Activated B cell treated with CpG ODN at 0.5 μM for 24 hours (primary cell): ENCODE measurements at places on chromosomes 7 and 10.
A peak's percentile ranks its signal among the peaks of the same experiment; 100 is the strongest.

DNA sequence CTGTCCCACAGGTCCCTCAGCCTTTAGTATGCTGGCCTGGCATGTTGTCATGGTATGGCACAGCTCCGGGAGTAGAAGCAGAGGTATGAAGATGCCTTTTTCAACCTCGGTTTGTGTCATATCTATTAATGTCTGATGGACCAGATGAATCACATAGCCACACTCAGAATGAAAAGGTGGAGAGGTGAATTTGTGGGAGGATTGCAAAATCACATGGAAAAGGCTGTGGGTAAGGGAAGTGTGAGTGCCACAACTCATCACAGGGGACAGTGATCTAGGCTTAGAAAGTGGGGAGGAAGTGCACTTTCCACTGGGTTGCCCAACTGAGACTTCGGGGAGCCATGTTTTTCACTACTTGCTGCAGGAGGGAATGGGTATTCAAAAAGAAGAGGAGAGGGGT lies 190.7 kb downstream of the WDR11 start:
- H3K4me3 ChIP-seq, result no peak overlapping the region
- no peaks in the 10 kb centered on the region for H3K36me3 ChIP-seq
- DNase-seq, result no peak
- no peak overlapping the region for H3K27ac ChIP-seq
- H3K27me3 ChIP-seq, result no peaks in the 10 kb centered on the region

DNA sequence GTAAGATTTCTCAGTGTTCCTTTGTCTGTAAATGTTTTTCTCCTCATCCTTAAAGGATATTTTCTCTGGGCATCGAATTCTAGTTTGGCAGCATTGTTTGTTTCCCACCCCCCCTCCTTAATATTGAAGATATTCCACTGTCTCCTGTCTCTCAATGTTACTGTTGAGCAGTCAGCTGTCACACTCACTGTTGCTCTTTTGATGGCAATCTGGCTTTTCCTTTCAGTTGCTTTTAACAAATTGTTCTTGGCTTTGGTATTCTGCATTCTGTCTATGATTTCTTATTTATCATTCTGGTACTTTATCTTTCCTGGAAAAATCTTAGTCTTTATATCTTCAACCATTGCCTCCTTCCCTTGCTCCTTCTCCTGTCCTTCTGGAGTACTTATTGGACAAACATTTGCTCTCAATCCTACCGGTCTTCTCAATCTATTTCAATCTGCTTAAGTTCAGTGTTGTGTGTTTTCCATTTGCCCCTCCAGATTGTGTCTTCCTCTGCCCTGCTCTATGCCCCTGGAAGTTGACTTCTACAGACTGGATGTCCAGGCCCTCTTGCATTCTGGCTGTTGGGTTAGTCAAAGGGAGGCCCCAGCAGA lies 9.3 kb upstream of the GTPBP4 start:
- H3K4me3 ChIP-seq, result no peak overlapping the region
- H3K36me3 ChIP-seq, result peaks cover 3% of the 10 kb centered on the region
- no peak overlapping the region for H3K27ac ChIP-seq
- no peaks in the 10 kb centered on the region for H3K4me1 ChIP-seq
- DNase-seq, result no peak

DNA sequence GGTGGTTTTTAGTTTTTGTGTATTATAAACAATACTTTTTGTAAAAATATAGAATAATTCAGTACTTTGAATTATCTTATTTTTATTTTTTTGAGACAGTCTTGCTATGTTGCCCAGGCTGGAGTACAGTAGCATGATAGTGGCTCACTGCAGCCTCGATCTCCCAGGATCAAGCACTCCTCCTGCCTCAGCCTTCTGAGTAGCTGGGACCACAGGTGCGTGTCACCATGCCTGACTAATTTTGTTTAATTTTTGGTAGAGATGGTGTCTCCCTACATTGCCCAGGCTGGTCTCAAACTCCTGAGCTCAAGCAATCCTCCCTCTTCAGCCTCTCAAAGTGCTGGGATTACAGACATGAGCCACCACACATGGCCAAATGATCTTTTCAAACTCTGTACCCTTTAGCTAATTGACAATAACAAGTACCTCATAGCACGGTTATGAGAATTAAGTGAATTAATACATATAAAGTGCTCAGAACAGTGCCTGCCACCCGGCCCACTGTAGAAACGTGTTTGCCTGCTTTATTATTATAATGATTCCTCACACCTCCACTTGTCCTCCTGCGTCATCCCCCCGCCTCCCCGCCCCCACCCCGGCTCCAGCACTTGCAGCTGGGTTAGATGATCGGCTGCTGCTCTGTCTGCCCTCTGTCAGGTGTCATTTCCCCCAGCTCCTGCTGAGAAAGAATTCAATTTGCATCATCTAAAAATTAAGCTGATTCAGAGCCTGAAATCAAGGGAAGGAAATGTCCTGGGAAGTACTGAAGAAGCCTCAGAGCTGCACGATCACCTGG lies 53.6 kb upstream of the NRF1 start:
- no peaks in the 10 kb centered on the region for H3K36me3 ChIP-seq
- DNase-seq, result no peak
- H3K4me3 ChIP-seq, result no peak overlapping the region
- no peaks in the 10 kb centered on the region for H3K4me1 ChIP-seq
- H3K27me3 ChIP-seq, result peaks cover 6% of the 10 kb centered on the region

GRCh38 chr10:119896061-119896655 lies 3.6 kb downstream of the SEC23IP start:
- H3K4me3 ChIP-seq, result peak overlapping the region; percentile 2
- peak overlapping the region; percentile 10 for H3K27ac ChIP-seq
- peaks cover 46% of the 10 kb centered on the region for H3K36me3 ChIP-seq
- no peak for DNase-seq

DNA sequence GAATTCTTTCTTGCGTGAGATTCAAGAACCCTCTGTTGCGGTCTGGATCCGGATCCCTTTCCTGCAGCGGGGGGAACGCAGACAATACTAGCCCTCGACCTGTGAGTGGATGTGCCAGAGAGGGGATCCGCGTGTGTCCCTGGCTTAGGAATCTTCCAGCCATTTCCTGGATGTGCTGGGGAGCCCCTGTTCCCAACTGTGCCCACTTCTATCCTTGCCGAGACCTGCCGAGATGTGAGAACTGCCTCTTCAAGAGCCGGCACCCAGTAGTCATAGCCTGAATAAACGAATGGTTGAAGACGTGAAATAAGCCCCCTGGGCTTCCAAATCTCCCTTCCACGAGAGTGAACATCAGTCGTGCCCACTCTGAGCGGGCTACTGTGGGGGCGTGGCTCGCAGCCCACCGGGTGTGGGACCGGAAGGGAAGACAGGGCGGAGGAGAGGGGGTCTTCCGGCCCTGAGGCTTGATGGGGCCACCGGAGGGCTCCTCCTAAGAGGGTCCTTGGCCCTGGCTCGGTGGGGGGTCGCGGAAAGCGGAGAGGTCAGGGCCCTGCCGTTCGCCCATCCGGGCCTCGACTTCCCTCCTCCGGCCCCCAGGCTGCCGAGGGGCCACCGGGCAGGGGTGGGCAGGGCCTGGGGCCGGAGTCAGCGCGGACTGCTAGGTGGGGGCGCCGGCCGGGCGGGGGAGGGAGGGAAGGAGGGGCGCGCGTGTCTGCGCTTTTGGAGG lies 1.3 kb upstream of the CCDC136 start:
- no peak overlapping the region for H3K27ac ChIP-seq
- peak overlapping the region; percentile 87 for H3K4me3 ChIP-seq
- no peak for DNase-seq
- no peaks in the 10 kb centered on the region for H3K27me3 ChIP-seq

GRCh38 chr7:115885550-115885949 lies 145.0 kb downstream of the TFEC start:
- no peak for DNase-seq
- H3K4me3 ChIP-seq, result no peak overlapping the region
- no peaks in the 10 kb centered on the region for H3K36me3 ChIP-seq
- no peaks in the 10 kb centered on the region for H3K27me3 ChIP-seq

GRCh38 chr10:12785415-12785831 lies 216.1 kb downstream of the CCDC3 start:
- H3K36me3 ChIP-seq, result peaks cover 74% of the 10 kb centered on the region
- H3K27ac ChIP-seq, result no peak overlapping the region
- H3K27me3 ChIP-seq, result no peaks in the 10 kb centered on the region
- H3K4me3 ChIP-seq, result no peak overlapping the region
- peaks cover 4% of the 10 kb centered on the region for H3K4me1 ChIP-seq

- H3K36me3 ChIP-seq, result peaks cover 53% of the 10 kb centered on the region
- peak overlapping the region; percentile 92 for H3K27ac ChIP-seq
- H3K4me1 ChIP-seq, result peaks cover 70% of the 10 kb centered on the region
- peak overlapping the region; percentile 96 for H3K4me3 ChIP-seq
Observed at GRCh38 chr7:2523461-2523936, 3.9 kb downstream of the LFNG start.

GRCh38 chr10:107169516-107169915 lies 5.0 kb upstream of the SORCS1 start:
- no peaks in the 10 kb centered on the region for H3K4me1 ChIP-seq
- no peak overlapping the region for H3K27ac ChIP-seq
- H3K4me3 ChIP-seq, result no peak overlapping the region
- DNase-seq, result no peak
- H3K27me3 ChIP-seq, result peaks cover 13% of the 10 kb centered on the region
- H3K36me3 ChIP-seq, result no peaks in the 10 kb centered on the region

DNA sequence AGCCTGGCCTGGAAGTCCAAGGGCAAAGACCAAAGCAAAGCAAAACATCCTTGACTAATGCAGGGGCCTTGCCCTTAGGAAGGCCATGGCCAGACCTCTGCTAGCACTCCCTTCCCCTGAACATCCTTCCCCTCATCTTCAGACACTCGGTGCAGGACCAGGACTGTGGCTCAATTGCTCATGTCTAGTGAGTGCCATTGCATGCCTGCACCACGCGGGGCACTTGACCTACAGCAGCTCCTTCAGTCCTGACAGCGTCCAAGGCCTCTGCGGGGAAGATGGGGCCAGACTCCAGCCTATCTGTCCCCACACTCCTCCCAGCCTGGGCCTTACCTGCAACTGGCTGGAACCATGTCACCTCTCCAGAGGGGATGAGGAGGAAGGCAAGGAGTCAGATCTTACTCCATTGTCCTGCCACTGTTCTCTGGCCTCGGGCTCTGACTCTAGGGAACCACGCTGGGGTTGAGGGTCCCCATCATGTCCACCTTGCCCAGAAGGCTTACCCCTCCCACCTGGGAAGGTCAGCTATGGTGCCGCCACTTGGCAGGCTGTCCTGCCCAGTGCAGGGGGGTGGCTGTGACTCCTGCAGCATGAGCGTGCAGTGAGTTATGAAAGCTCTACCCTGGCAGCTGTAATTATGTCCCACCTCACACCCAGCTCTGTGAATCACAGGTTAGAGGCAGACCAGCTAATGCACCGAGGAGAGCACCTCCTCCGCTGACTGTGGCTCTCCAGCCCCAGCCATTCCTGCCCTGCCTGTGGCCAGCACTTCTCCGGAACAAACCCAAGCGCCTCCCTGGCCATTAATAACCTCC lies 16.1 kb downstream of the DRGX start:
- no peak overlapping the region for H3K27ac ChIP-seq
- H3K4me3 ChIP-seq, result no peak overlapping the region
- no peaks in the 10 kb centered on the region for H3K4me1 ChIP-seq
- DNase-seq, result no peak

GRCh38 chr7:93949423-93949822 lies 27.9 kb downstream of the GNG11 start:
- no peaks in the 10 kb centered on the region for H3K4me1 ChIP-seq
- no peak overlapping the region for H3K27ac ChIP-seq

GRCh38 chr10:5148678-5149032 lies 36.3 kb downstream of the AKR1C8 start:
- no peaks in the 10 kb centered on the region for H3K27me3 ChIP-seq
- no peak for DNase-seq
- H3K36me3 ChIP-seq, result no peaks in the 10 kb centered on the region
- H3K27ac ChIP-seq, result no peak overlapping the region

GRCh38 chr7:159127691-159128642 lies 16.7 kb downstream of the VIPR2 start:
- H3K27me3 ChIP-seq, result peaks cover 6% of the 10 kb centered on the region
- no peaks in the 10 kb centered on the region for H3K4me1 ChIP-seq
- no peak overlapping the region for H3K4me3 ChIP-seq
- DNase-seq, result no peak
- no peaks in the 10 kb centered on the region for H3K36me3 ChIP-seq

GRCh38 chr7:118259115-118259514 lies 34.6 kb downstream of the ANKRD7 start:
- no peaks in the 10 kb centered on the region for H3K4me1 ChIP-seq
- no peak overlapping the region for H3K4me3 ChIP-seq
- no peak for DNase-seq
- H3K27me3 ChIP-seq, result no peaks in the 10 kb centered on the region
- no peaks in the 10 kb centered on the region for H3K36me3 ChIP-seq

DNA sequence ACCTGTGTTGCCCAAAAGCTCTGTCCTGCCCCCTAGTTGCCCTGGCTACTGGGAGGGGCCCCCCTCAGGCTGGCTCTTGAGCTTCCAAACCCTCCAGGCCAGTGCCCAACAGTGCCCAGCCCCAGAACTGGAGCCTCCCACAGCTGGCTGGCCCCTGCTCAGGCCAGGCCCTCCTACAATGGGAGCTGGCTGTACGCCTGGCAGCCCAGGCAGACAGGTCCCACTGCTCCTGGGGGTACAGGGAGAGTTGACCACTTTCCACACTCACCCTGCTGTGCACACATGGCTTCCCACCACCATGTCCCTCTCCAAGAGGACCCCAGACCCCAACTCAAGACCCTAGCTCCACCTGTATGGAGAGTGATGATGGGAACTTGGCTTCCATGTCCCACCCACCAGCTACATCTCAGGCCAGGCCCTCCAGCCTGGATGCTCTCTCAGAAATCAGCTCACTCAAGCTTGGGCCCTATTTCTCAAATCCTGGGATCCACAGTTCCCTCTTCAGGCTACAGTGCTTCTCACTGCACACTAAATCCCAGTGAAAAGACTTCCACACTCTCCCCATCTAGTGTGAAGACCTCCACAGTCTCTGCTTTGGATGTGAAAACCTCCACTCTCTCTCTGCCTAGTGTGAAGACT lies 92.6 kb downstream of the OAT start:
- no peak overlapping the region for H3K4me3 ChIP-seq
- H3K36me3 ChIP-seq, result no peaks in the 10 kb centered on the region
- peaks cover 9% of the 10 kb centered on the region for H3K27me3 ChIP-seq
- H3K27ac ChIP-seq, result no peak overlapping the region
- DNase-seq, result no peak
- no peaks in the 10 kb centered on the region for H3K4me1 ChIP-seq

DNA sequence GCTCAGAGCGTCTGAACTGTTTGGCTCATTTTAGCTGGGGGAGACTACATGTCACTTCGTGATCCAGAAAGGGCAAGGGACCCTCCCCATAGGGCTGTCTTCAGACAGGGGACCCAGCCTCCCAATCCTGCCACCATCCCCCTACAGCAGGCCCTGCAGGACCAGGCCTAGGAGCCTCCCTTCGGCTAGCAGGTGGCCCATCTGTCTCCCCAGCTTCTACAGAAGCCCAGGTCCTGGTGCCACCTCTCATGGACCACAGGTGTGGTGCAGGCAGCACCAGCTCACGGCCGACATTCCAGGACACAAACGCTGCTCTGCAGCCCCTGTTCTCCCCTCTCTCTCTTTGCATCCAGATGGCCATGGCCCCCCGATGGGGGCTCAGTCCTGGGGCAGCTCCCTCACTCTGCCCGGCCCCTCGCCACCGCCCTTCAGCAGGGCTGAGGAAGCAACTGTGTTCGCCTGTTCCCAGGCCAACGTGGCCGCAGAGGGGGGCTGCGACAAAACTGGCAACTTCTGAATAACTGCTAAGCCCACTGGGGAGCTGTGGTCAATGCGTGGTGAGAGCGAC lies 10.3 kb downstream of the TECPR1 start:
- H3K4me1 ChIP-seq, result no peaks in the 10 kb centered on the region
- no peak overlapping the region for H3K4me3 ChIP-seq
- no peak for DNase-seq
